ENCODE measurements at places on chromosomes 3 and 15.
A peak's percentile ranks its signal among the peaks of the same experiment; 100 is the strongest.

- no peak for DNase-seq
Measured at GRCh38 chr15:88608607-88609181, 12.4 kb upstream of the AEN start.

DNA sequence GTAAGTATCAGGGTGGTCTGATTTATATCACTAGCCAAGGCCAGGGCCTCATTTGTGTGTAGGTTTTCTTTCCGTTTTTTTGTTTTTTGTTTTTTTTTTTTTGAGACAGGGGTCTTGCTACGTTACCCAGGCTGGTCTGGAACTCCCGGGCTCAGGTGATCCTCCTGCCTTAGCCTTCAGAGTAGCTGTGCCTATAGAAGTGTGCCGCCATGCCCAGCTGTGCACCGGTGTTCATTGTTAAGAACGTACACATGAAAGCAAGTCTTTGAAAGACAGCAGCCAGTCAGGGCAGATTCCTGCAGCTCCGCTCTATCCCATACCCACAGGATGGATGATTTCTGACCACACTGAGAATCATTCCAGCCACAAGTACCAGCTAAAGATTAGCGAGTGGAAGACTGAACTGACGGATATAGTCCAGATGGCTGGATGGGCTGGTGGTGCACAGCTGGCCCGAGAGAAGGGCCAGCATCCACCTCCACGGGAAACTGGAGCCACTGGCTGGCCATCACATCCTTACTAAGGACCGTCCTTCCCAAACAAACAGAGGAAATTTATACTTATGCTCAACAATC, 95.4 kb downstream of the PCSK6 start:
- DNase-seq = no peak

GRCh38 chr3:149342413-149343380, 9.3 kb upstream of the TM4SF18 start:
- no peak for DNase-seq

- DNase-seq = no peak
Measured at GRCh38 chr15:72890043-72890442, 106.5 kb upstream of the ADPGK start.

DNA sequence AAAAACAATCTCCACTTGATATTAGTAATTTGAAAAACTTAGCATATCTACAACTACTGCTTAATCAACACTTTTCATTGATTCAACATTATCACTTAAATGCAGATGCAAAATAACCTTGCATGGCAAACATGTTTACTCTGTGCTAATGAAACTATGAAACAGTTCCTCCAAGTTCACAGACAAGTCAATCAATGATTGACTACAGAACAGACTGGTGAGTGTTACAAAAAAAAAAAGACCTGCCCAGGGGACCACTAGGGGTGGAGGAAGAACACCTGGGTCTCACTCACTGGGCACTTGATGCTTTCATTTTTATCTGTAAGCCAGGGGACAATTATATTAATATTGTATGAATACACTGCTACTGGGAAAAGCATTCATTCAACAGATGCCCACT, 4.3 kb upstream of the NR2C2 start:
- DNase-seq = no peak

- peak; percentile 40 for DNase-seq
Measured at GRCh38 chr3:2098398-2099027, at the start of gene CNTN4. Gene CNTN4, plus strand, starts transcription at chr3:2098866.

DNA sequence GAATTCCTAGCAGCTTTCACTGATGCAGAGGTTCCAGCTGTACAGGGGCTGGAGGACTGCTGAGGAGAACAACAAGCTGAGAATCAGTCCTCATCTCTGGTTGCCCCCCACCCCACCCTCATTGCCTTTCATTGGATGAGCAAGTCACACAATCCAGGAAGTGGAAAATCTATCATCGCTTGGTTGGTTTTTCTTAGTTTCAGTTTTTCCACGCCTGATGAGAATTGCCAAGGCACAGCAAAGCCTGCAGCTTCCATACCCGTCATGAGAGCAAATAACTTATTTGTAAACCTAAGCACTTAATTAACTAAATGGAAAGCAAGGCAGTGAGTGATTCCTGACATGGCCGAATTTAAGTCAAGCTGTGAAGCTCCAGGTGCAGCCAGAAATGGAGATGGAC, 21.4 kb upstream of the LIPC start:
- peak; percentile 38 for DNase-seq

DNA sequence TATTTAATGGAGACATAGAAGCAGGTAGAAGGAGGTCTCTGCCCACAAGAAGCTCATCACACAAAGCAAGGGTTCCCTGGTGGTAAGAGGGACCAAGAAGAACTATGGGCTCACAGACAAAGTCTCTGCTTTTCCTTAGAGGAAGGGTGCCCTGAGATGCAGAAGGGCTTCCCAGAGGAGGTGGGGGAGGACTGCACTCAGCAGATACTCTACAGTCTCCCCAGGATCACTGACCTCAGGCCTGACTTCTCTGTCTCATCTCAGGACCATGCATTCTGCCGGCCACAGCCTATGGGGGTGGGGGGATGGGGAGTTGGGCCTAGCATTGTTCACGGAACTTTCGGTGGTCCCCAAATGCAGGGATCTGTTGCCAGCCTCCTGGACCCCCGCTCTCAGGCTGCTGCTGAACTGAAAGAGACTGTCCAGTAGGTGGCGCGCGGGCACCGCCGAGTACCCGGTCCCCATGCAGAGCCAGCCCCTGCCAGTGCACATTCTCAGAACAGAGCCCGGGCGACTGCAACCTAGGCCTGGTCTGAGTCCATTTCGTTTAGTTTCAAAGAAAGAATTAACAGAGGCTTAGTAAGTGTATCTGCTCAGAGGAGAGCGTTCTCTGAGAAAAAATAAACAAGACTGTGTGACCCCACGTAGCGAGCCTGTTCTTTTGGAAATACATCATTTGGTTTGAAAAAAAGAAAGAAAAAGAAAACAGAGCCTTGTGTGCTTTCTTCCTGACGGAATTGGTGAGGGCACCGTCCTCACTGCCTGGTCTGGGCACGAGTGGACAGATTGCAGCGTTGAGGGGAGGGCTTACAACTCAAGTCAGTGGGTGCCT, 74.1 kb downstream of the LRTM1 start:
- peak; percentile 37 for DNase-seq

- DNase-seq = no peak
Measured at GRCh38 chr3:20324664-20325478, 138.9 kb upstream of the SGO1 start.

DNA sequence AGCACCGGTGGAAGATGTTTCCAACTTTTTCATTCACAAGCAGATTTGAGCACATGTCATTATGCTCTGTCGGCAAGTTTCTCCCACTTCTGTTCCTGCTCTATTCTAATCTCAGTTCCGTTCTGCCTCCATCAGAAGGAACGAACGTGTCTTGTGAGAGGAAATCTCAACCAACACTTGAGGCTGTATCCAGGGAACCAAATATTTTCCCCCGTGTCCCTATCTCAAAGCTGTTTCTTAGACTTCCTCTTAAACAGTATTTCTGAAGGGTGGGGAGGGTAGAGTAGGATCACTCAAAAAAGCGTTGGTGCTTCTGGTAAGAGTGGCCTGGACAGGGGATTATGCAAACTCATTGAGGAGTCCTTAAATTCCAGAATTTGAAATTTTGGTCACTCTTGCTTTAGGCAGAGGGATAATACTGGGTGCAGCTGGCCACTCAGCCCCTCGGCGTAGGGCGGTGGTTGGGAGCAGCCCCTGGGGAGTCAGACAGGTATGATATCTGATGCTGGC, 54.9 kb downstream of the FRMD4B start:
- DNase-seq = no peak

DNA sequence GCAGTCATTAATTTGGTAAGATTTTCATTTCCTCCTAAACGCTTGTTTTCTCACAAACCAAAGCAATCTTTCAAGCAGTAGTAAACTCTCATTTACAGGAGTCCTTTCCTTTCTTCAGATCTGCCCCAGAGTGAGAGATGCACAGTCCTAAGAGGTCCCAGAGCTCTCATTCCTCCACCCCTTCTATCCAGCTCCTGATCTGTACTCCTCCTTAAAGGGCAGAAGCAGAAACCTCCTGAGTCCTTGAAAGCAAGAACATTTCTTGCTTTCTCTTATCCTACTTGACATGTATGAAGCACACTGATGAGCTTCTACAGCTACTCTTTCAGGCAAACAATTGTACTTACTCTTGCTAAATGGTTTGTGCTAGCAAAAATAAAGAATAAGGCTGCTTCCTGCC, 11.7 kb downstream of the EXD1 start:
- no peak for DNase-seq

- DNase-seq = no peak
Measured at GRCh38 chr3:26839001-26839400, 216.4 kb downstream of the LRRC3B start.

DNA sequence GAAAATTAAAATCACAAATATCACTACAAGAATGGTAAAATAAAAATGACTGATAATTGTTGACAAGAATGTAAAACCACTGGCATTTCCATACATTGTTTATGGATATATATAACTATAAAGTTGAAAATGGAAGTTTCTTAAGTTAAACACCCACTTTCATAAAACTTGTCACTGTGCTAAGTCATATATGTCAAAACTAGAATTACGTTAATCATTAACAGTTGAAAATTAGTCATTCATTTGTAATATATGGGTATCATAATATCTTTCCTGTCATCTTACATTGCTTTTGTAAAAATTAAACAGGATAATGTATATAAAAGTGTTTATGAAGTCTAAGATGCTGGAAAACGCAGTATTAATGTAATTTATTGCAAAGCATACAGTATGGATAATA, 1398.6 kb upstream of the ALCAM start:
- no peak for DNase-seq

DNA sequence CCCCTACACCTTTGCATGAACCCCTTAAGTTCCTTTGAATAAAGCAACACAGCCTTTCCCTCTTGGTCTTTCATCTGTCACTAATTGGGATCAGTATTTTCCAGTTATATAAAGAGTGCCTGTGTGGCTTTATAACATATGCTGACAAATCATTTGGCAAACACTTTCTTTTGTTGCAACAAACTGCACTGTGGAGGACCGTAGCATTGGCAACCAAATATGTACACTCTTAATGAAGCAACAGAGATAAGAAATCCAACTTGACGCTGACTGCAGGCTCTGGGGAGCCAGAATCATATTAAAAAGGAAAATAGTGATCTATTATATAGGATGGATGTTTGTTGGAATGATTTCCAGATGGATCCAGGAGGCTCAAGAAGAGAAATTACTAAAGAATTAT, 120.1 kb upstream of the PRICKLE2 start:
- DNase-seq = no peak

All from activated naive CD8-positive, alpha-beta T cell treated with anti-CD3 and anti-CD28 coated beads for 36 hours (primary cell).